Mucosa of descending colon (tissue), 3 donors: ENCODE measurements at places on chromosomes 2 and 18.

DNA sequence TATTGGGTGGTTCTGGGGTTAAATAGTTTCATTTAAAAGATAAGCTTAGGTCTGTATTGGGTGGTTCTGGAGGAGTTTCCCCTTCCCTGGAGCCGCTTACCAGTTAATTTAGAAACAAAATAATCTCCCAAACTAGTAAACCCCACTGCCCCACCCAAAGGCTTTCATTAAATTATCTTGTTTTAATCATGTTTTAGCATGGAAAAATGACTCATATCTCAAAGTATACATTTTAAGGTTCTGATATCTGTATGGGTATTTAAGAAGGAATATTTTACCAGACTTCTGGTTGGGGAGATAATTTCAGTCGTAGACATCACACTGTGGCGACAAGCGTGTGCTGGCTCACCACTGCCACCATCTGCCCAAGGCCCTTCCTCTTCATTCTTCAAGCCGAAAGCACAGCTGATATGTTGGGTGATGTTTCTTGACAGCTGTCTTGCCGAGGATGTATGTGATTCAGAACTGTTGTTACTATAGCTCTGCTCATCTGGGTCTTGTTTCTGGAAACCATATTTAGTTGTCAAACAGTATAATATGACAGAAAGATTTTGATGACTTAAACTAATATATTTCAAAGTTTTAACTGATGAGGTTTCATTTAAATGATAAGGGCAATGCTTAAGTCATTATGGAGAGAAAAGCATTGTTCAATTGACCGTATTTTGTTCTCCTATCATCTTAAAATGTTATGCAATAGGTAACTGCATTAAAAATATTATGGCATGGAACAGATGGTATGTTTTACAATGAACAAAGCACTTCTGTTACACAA is 5.1 kb downstream of the FIGLA start:
- DNase-seq, result no peak

GRCh38 chr2:83221258-83221657 is 1237.8 kb downstream of the SUCLG1 start:
- DNase-seq, result no peak

DNA sequence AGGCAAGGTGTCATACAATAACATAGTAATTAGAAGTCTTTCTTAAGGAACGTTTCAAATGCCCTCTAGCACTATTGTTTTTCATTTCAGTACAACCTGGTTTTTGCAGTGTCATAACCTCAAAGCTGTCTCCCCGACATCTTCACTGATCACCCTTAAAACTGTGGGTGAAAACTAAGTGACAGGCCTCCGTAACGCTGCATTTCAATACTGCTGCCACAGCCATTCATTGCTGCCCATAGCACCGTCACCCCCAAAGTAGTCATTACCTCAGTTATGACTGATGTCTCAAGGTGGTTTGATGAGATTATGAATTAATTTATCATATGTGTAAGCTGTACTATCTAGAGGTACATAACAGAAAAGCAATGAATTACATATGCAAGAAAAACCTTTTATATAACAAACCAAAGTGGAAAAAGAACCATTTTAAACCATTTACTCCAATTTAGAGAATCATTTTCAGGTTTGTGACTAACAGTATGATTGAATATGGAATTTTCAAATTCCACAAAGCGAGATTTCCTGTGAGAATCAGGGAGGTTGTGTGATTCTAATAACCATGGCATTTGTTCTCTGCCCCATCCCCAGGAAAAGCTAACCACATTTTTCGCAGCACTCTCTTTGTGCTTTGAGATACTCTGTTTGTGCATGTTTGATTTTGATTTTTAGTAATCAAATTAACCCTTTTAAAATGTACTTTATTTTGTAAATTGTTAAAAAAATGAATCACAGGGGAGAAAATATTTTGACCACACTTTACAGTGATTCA is 263.0 kb downstream of the PTGR3 start:
- no peak for DNase-seq

- DNase-seq, result peak; percentile 50
Observed at GRCh38 chr2:218852911-218853667, 6.5 kb upstream of the WNT6 start.

DNA sequence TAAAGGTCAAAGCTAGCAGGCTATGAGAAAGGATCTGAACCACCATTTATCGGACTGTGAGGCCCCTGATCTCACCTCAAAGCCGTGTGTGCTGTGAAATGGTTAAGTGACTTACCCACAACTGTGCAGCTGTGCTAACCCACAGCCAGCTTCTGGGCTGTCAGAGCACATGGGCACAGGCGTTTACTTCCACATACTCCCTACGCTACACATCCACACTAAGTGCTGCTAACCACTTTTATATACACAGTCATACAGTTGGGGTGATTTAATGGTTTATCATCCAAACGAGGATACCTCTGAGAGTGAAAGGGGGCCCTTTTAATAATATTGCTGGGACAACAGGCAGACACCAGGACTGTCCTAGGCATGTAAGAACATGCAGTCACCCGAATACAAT is 37.3 kb downstream of the CYRIA start:
- no peak for DNase-seq

DNA sequence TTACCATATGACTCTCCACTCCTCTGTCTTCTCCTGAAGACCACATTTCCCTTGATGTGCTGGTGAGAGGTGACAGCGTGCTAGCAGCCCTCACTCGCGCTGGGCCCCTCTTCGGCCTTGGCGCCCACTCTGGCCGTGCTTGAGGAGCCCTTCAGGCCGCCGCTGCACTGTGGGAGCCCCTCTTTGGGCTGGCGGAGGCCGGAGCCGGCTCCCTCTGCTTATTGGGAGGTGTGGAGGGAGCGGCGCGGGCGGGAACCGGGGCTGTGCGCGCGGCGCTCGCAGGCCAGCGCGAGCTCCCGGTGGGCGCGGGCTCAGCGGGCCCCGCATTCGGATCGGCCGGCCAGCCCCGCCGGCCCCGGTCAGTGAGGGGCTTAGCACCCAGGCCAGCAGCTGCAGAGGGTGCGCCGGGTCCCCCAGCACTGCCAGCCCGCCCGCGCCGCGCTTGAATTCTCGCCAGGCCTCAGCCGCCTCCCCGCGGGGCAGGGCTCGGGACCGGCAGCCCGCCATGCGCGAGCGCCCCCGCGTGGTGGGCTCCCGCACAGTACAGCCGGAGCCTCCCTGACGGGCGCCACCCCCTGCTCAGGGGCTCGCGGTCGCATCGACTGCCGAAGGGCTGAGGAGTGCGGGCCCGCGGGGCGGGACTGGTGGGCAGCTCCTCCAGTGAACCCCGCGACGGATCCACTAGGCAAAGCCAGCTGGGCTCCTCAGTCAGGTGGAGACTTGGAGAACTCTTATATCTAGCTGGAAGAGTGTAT is 246.6 kb upstream of the REG3G start:
- DNase-seq, result no peak
